ENCODE measurements at places on chromosomes 1 and 21.
A peak's percentile ranks its signal among the peaks of the same experiment; 100 is the strongest.

DNA sequence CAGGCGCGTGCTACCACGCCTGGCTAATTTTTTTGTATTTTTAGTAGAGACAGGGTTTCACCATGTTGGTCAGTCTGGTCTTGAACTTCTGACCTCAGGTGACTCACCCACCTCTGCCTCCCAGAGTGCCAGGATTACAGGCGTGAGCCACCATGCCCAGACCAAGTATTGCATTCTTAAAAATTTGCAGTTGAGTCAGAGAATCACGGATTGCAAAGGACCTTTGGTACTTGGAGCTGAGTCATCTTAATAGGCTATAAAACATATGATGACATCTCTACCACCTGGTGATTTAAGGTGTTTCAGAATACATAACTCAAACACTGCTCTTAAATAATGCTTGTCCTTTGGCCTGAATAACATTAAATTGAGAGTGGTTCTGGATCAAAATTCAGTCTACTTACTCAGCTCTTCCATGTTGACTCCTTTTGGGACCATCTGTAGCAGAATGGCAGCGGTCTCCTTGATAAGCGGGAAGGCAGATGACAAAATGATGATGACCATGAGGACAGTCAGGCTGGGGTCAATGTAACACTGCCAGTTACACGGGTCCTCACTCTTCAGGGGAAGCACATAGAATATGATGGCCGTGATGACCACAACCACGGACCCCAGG lies 10.4 kb downstream of the SLC30A10 start:
- DNase-seq: no peak

DNA sequence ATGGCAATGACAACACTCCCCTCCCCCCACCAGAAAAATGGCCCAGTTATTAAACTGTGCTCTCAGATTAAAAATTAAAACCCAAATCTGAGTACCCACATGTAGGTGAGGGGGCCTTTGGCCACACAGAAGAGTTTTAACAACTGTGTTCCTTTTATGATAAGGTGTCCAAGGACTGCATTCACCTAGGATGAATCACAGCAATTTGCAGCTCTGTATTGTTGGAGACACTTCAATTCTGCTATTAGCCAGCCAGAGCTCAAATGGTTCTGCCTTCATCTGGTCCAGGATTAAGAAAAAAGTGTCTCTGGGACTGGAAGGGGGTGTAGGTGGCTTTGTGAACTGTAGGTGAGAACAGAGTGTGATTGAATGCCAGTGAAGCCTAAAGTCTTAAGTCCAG lies 43.3 kb upstream of the DIRAS3 start:
- DNase-seq: no peak

DNA sequence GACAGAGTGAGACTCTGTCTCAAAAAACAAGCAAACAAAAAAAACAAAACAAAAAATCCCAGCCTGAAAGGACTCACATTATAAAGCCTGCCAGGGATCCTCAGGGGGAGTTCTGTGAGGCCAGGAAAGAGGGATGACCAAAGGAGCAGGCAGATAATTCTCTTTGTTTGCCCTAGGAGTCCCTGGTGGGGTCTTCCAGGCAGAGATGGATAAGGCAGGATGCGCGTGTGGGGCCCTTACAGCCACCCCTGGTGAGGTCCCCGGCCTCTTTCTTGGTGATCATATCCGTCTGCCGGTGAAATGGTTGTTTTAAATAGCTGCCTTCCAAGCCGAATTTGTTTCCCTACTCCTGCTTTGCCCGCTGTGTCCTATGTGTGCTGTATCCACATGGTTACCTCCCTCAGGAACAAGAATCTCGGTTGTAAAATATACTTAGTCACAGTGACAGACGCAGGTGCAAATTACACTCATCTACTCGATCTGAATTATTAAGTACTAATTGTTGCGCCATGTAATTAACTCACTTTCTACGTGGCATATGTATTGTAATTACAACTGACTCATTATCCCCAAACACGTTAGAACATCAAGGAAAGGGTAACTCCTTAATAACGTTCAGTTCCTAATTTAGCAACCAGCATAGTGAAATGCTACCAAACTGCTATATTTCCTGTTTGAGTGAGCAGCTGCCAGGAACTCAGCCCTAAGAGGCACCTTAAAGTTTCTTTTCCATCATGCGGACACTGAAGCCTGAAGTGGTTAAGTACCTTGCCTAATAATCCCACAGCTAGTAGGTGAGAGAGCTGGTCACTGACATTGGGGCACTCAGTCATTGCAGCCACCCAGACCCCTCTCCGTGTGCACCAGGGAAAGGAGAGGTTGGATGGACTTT lies 106.4 kb downstream of the ZSCAN20 start:
- DNase-seq: no peak

GRCh38 chr1:57966751-57967406 lies 543.0 kb upstream of the DAB1 start:
- no peak for DNase-seq

DNA sequence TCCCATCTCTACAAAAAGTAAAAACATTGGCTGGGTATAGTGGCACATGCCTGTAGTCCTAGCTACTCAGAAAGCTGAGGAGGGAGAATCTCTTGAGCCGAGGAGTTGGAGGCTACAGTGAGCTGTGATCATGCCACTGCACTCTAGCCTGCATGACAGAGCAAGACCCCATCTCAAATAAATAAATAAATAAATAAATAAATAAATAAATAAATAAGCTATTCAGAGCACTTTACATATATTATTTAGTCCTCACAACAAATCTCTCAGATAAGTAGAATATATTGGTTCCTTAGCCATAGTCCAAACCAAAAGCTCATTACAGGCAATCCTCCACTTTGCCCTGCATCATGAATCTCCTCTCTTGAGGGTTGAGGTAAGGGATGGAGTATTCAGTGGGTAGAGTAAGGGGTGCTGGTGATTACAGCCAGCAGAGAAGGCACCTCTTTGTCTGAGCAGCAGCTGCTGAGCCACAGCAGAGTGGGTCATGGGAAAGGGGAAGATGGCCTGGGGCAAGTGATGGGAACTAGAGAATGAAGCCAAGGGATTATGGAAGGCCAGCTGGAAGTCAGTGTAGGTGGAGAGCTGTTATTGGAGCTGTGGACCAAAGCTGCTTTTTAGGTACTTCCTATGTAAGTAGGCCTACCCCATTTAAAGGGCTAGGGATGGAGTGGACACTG lies 115.5 kb upstream of the ZNF644 start:
- DNase-seq: no peak

DNA sequence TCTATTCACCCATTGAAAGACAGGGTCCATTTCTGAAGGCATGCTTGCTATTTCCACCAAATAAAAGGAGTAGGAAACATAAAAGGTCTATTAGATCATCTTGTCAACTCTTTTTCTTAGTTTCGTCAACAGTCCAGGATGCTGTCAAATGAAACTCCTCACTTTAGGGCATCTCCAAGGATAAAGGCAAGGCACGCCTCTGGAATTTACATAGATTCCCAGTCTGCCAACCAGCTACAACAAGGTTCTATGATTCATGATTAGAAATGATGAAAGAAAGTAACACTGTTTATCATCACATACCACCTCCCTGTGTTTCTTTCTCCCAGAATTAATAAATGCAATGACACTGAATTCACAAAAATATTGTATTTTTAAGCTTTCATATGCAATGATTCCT lies 636.3 kb downstream of the LTN1 start:
- no peak for DNase-seq

DNA sequence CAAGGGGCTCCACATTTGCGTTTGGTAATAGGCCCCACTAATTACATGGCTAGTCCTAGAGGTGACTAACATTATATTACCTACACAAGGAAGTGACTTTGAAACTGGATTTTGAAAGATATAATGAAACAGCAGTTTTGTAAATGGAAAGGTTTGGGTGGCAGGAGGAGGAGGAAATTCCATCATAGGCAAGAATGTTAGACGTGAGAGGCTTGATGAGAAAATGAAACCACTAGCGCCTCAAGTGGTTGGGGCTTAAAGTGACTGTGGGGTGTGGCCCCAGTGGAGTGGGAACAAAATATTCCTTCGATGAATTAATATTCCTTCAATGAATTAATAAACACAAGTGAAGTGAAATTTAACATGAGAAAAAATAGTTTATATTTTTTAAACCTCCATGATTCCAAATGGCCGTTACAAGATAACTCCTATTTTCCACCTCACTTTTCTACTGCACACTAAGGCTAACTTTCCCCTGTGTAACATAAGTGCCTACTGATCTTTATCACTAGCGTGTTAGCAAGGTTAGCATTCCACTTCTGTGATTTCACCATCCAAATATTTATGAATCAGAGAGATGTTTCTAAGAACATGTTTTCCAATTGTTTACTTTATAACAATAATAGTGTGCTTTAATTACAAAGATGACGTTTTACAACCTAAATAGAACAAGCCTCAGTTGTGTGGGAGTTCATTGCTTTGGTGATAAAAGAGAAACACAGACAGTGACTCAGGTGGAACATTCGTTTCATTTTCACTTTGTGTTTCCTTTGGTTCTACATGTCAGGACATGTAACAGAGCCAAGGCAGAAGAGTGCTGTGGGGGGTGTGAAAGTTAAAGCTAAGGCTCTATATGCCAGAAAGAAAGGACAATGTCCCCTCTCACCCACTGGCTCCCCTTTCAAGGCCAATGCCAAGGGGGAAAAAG lies 12.5 kb upstream of the ATF3 start:
- peak; percentile 53 for DNase-seq

- peak; percentile 55 for DNase-seq
Observed at GRCh38 chr1:46062651-46063319, 69.6 kb downstream of the PIK3R3 start.

- DNase-seq: no peak
Observed at GRCh38 chr1:29973406-29973805, 737.1 kb downstream of the PTPRU start.

- no peak for DNase-seq
Observed at GRCh38 chr1:182869241-182869666, 30.1 kb downstream of the DHX9 start.

- DNase-seq: no peak
Observed at GRCh38 chr1:220954321-220955075, 75.3 kb downstream of the HLX start.

GRCh38 chr21:38424305-38425019 lies 73.8 kb downstream of the ERG start:
- DNase-seq: no peak

DNA sequence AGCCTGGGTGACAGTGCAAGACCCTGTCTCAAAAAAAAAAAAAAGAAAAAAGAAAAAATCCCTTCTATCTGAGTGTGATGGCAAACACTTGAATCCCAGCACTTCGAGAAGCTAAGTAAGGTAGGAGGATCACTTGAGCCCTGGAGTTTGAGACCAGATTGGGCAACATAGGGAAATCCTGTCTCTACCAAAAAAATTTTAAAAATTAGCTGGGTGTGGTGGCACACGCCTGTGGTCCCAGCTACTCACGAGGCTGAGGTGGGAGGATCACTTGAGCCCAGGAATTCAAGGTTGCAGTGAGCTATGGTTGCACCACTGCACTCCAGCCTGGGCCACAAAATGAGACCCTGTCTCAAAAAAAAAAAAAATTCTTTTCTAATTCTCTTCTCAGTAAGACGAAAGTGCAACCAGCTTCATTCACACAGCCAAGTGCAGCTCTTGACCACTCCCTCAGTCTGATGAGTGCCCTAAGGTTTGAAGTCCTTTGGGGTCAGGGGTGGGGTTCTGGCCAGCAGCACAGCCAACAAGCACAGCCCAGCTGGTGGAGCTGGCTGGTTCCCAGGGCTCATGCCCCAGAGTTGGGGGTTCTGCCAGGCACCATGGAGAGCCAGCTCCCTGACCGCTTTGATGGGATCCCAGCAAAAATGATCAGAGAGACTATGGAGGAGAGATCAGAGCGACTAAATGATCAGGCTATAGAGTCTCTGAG lies 8.0 kb downstream of the SLC2A5 start:
- DNase-seq: no peak

GRCh38 chr1:225355863-225356262 lies 72.0 kb downstream of the LBR start:
- no peak for DNase-seq

DNA sequence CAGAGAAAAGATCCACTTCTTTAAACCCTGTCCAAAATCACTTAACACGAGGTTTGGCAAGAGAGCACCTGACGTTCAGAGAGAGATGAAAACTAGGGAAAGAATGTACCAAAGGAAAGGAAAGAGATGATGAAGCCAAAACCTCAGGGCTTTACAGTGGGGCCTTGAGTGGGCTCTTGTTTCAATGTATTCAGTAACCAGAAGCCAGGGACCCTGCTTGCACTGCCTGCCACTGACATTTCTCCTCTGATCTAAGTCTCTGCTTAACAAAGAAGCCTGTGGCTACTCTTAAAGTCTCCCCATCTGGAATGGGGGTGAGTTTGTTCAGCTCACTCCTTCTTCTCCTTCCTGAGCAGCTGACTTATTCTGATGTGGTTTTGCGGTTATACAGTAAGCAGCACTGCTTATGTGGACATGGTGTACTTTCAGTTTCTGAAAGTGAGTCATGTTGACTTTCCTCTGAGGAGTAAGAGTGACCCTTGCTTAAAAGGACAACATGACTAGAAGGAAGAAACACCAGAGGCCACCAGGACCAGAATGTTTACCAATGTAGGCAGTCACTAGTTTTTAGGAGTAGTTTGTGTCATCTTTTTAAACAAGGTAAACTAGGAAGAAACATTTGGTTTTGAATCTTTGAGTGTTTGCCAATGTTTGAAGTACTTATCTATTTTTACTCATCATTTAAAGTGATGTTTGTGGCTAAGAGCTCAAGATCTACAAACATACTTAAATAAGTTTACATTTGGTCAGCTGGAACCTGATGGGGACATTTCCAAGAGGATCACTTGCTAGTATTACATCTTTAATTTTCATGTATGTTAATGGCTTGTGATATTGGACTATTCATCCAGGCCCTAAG lies 87.4 kb downstream of the FASLG start:
- peak; percentile 15 for DNase-seq

DNA sequence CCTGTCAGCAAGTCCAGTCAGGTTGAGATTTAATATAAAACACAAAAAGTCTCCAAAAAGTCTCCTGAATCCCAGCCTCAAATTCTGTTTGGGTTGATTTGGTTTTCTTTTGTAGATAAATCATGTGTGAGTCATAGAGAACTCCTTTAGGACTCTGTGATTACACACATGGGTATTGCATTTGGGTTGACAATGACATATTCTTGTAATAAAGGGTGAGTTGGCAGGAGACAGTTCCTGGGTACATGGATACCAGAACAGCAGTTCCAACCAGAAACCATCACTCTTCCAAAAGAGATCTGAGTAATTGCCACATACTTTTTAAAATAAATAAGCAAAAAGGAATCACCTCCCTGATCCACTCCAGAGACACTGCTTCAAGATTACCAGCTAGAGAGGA lies 8.9 kb downstream of the CR2 start:
- DNase-seq: no peak

GRCh38 chr1:1619917-1620361 lies 4.6 kb downstream of the MIB2 start:
- no peak for DNase-seq

DNA sequence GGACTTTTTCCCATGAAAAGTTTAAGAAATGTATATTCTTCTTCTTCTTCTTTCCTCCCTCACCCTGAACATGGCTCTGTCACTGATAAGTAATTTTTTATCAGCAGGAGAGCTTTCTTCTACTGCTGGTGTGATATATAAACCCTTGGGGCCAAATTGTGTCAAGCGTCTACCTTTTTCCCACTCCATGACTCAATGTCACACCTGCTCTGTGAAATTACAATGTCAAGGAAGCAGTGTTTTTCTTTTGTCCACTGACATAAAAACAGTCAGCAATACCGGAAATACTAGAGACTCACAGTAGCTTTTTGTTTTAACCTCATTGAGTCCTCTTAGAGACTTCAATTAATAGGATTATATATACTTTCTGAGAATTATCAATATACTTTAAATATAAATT lies 416.2 kb upstream of the ADGRL4 start:
- no peak for DNase-seq

- DNase-seq: no peak
Observed at GRCh38 chr1:43206600-43207228, 34.6 kb downstream of the CFAP57 start.
